ENCODE measurements at places on chromosomes 7 and 10. TPM values are rescaled to one million over a fixed set of nuclear protein-coding genes. Genes with fewer than 3 reads are reported as not detected.

The PAPSS2 gene
- total RNA-seq = not detected

The FAM3C gene
- total RNA-seq = 15.6 TPM

The CCNJ gene
- total RNA-seq = 4.8 TPM

The TEX36 gene
- total RNA-seq = not detected

The LIPF gene
- not detected for total RNA-seq

The PDE6C gene
- not detected for total RNA-seq

The CYP2C8 gene
- total RNA-seq = not detected

The CCM2 gene
- total RNA-seq = 134 TPM

The PDLIM1 gene
- 19.6 TPM for total RNA-seq

The UBTD1 gene
- total RNA-seq = 0.50 TPM

The PNLIPRP1 gene
- not detected for total RNA-seq

The SLC35G1 gene
- 4.4 TPM for total RNA-seq

The TMEM72 gene
- not detected for total RNA-seq

The UNC5B gene
- total RNA-seq = not detected

The XRCC2 gene
- 14.6 TPM for total RNA-seq

The FAM204A gene
- 59.4 TPM for total RNA-seq

The CARD11 gene
- 167 TPM for total RNA-seq

The CRHR2 gene
- total RNA-seq = not detected

The ADRA2A gene
- not detected for total RNA-seq

The CTAGE15 gene
- total RNA-seq = 0.57 TPM

The SPRN gene
- not detected for total RNA-seq

Measured in activated CD4-positive, alpha-beta T cell treated with anti-CD3 and anti-CD28 coated beads, Interleukin-2, amount 10 ng/mL, durations not matched to agents 7 days and 5 days (primary cell).